ENCODE measurements at places on chromosomes 1 and 21.

GRCh38 chr1:212878418-212878817, 20.3 kb downstream of the FLVCR1 start:
- DNase-seq = no peak

DNA sequence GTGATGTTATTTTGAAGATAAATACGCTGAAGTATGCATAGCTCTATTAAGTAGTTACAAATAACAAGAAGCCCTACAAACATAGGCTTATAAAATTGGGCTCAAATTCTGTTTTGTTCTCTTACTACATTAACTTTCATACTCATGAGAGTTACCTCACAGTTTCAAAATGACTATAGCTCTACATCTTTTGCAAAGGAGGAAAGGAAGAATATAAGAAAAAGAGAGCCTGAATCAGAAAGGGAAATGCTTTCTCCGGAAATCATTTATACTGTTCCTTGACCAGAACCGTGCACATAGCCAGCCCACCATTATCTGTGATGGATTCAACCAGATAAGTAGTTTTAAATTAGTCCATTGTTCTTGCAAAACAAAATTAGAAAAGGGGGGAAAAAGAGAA, 1252.1 kb downstream of the NCAM2 start:
- no peak for DNase-seq

- no peak for DNase-seq
Observed at GRCh38 chr1:33295023-33295422, 25.9 kb downstream of the A3GALT2 start.

GRCh38 chr1:29860056-29860455, 623.7 kb downstream of the PTPRU start:
- DNase-seq = no peak

DNA sequence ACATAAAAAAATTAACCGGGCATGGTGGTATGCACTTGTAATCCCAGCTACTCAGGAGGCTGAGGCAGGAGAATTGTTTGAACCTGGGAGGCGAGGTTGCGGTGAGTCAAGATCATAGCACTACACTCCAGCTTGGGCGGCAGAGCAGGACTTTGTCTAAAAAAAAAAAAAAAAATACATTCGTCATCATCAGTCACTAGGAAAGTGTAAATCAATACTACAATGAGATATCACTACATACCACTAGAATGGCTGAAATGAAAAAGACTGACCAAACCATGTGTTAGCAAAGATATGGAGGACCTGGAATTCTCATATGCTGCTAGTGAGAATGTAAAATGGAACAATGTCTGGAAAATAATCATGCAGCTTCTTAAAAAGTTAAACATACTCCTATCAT, 9.3 kb downstream of the SPATA45 start:
- no peak for DNase-seq

- no peak for DNase-seq
Observed at GRCh38 chr1:24949331-24949881, 19.3 kb upstream of the RUNX3 start.

GRCh38 chr21:39317134-39318090, 4.0 kb upstream of the BRWD1 start:
- no peak for DNase-seq

DNA sequence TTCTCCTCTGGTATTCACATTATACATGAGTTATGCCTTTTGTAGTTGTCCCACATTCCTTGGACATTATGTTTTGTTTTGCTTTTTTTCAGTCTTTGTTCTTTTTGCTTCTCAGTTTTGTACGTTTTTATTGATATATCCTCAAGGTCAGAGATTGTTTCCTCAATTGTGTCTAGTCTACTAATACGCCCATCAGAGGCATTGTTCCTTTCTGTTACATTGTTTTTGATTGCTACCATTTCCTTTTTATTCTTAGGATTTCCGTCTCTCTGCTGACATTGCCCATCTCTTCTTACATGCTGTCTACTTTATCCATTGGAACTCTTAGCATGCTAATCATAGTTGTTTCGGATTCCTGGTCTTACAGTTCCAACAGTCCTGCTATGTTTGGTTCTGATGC, 27.8 kb upstream of the MPC2 start:
- no peak for DNase-seq

DNA sequence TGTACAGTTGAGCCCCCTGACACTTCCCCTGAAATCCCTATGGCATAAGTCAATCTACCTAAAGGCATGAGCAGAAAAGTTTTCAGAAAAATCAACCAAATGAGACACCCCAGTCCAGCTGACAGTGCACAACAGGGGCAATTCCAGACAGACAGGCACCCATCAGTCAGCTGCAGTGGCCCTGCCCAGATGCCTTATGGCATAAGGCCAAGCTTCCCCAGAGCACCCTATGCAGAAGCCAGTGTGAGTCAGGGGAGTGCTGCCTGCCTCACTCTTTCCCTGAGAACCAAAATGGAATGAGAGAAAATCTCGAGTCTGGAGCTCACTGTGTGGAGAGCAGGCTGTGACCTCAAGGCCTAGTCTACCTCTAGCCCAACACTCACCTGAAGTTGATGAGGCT, 38.1 kb downstream of the MRAP start:
- no peak for DNase-seq

DNA sequence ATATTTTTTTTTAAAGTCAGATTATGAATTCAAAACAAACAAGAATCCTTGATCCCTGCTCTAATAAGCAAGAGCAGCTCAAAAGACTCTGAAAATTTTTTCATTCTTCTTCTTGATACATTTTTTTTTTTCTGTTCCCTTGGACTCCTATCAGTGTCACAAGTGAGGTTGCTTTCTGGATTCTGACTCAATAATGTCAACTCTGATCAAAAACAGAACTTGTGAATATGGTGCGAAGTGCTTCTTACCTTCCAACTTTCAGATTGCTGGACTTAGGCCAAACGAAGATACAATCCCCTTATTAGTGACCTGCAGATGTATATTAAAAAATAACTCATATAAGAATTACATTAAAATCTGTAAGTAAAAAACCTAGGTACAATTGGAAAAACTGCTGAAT, 136.1 kb downstream of the GPATCH2 start:
- no peak for DNase-seq
